Activated T-helper 1 cell treated with anti-CD3 and anti-CD28 coated beads, Interleukin-2, amount 50 U/mL, for 16 hours (primary cell): ENCODE measurements at places on chromosomes 4 and X.

DNA sequence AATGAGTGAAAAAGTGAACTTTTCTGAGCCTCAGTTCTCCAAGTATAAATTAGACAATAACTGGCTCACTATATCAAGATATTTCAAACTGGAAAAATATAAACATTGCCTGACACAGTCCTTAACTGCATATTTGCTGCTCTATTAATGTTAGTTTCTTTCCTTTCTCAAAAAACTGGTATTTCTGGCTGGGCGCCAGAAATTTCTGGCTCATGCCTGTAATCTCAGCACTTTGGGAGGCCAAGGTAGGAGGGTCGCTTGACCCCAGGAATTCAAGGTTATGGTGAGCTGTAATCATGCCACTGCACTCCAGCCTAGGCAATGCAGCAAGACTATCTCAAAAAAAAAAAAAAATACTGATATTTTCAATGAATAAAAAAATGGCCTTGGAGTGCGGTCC lies 227.0 kb downstream of the MAGEB17 start:
- no peak for DNase-seq

DNA sequence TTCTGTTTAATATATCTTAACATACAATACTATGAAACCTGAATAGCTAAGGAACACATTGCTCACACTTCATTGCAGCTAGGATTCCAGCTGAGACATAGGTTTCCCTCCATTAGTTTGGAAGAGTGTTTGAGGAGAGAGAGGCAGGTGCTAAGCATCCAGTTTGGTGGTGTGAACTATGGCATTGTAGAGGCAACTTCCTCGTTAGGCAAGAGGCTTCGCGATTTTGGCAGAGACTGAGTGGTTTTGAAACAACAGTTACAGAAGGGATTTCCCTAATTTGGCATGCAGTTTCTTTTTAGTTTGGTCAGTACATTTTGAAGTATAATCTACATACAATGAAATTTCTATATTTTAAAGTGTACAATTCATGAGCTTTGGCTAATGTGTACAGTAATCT lies 117.1 kb upstream of the BMP3 start:
- no peak for DNase-seq

- DNase-seq: no peak
Observed at GRCh38 chrX:79259073-79259689, 108.0 kb downstream of the ITM2A start.

GRCh38 chrX:106436691-106437090 lies 175.1 kb upstream of the RADX start:
- no peak for DNase-seq

- no peak for DNase-seq
Observed at GRCh38 chr4:47721892-47722575, 115.8 kb downstream of the CORIN start.
